ENCODE measurements at places on chromosomes 2 and 18.

- no peak for DNase-seq
These were observed 322.6 kb downstream of the PRKCE start for GRCh38 chr2:45974056-45974455.

GRCh38 chr2:219997341-219997851 lies 370.0 kb downstream of the SLC4A3 start:
- DNase-seq, result no peak

- DNase-seq, result no peak
These were observed 3.2 kb downstream of the TEKT4 start for GRCh38 chr2:94874277-94874997.

DNA sequence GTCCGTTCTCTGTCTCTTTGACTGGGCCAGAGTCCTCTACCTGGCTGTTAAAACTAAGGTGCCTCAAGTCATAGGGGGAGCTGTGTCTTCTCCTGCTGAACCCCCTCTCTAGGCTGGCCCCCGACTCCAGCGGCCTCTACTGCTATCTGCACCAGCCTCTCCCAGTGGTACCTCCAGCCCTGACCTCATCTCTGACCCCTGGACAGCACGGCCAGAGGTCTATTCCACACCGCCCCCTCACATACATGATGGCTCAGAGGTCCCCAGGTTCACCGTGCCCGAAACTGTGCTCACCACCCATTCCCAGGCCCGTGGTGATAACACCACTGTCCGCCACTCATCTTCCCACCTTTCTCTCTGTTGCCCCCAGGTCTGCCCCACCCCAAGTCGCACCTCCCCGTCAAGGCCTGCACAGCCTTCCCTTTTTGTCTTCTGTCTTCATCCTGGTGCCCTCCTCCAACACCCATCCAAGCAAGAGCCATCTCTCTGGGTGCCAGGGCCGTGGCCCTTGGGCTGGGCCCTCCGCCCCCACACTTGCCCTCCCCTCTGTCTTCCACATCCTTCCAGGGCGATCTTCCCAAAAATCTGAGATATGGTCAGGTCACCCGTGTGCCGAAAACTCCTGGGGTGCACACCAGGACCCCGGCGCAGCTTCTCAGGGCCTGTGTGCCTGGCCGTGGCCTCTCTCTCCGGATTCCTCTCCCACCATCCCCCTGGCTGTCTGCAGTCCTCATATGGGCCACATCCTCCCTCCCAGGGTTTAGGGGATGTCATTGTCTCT lies 134.4 kb upstream of the ID2 start:
- DNase-seq, result no peak

DNA sequence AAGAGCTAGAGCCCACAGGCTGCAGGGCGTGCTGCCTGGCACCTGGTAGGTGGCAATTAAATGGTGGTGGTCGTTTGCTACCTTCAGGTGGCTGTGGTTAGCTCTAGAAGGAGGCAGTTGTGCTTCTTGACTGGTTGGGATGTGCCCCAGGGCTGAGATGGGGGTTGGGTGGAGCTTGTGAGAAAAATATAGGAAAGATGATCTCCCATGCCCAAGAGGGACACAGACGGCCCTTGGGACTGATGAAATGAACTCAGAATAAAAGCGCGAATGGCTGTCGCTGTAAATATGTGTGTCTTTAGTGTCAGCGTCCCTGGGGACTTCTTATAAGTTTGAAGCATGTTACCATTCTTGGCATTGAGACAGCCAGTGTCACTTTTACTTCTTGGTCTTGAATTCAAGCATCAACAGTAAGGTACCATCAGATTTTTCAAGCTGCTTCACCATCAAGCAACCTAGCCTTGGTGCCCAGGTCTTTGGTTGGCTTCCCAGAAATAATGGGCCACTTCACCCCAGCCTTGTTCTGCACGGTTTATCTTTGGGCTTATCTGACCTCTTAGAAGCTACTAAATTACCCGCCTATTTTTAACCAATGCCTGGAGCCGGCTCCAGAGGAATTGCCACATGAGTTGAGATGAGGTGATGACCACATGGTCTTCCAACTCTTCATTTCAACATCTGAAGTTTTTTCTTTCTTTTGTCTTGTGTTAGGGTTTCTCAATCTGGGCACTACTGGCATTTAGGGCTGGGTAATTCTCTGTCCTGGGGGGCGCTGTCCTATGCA lies 11.9 kb downstream of the LRRFIP1 start:
- no peak for DNase-seq

GRCh38 chr2:228082571-228082970 lies 98.9 kb downstream of the SPHKAP start:
- no peak for DNase-seq

DNA sequence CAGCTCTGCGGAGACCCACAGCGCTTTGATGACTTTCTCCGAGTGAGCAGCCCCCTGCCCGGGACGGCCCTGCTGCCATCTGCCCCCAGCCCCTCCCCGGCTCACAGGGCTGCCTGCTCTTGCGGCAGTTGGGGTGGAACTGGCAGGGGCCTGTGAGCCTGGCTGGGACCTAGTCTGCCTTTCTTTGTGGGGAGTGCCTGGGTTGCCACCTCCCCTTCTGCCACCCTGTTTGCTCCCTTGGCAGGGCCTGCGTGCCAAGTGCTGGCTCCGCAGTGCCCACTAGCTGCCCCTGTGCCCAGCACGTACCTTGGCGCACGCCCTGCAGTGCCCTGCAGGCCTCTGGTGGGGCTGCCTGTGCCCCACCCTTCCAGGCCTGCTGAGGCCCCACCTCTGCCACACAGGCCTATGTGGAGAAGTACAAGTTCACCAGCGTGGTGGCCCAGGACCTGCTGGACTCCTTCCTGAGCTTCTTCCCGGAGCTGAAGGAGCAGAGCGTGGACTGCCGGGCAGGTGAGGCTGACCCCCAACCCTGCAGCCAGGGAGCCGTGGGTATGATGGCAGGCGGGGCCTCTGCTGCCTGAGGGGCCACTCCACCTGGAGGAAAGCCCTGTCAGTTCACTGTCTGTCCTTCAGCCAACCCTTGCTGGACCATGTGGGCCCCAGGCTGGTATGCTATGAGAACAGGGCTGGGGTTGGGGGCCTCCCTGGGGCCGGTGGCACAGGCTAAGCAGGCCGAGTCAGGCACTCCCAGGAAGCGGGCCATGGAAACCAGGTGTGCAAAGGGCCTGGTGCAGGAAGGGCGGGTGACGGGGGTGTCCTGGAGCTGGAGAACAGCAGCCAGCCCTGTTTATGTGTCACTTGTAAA lies 7.0 kb downstream of the RNPEPL1 start:
- no peak for DNase-seq

DNA sequence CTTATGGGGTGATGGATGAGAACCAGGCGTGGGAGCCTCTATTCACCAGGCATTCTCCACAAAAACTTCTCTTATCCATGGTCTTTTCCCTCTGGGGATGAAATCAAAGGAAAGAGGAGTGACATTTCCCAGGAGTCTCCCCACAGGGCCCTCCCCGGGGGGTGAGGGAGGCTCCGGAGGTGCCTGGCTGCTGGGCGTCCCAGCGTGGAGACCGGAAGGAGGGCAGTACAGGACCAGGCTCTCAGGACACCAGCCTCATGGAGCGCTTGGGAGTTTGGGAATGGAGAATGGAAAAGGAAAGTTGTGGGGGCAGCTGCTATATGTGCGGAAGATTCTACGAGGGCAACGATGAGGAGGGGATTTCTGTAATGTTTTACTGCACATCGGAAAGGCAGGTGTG lies 22.1 kb downstream of the CIB4 start:
- DNase-seq, result no peak

GRCh38 chr2:142580691-142581090 lies 296.8 kb upstream of the KYNU start:
- DNase-seq, result no peak

DNA sequence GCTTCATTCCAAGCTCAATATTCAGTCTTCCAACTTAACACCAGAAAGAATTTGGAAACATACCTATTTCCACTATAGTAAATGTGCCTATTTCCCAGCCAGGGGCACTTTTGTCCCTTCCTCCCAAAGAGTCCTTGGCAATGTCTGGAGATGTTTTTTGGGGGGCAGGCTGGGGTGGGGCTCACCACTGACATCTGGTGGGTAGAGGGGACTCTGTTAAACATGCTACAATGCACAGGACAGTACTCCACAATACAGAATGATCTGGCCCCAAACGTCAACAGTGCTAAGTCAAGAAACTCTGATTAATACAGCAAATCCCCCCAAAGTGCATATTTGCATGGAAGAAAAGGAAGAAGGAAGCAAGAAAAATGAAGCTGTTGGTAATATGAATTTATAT lies 61.7 kb downstream of the SMIM21 start:
- no peak for DNase-seq

- DNase-seq, result no peak
These were observed 136.4 kb downstream of the SCG2 start for GRCh38 chr2:223465793-223466192.

- DNase-seq, result no peak
These were observed 5.1 kb downstream of the FIGLA start for GRCh38 chr2:70785137-70785911.
